IMR-90 (cell line): ENCODE measurements at places on chromosomes 3 and 15.

DNA sequence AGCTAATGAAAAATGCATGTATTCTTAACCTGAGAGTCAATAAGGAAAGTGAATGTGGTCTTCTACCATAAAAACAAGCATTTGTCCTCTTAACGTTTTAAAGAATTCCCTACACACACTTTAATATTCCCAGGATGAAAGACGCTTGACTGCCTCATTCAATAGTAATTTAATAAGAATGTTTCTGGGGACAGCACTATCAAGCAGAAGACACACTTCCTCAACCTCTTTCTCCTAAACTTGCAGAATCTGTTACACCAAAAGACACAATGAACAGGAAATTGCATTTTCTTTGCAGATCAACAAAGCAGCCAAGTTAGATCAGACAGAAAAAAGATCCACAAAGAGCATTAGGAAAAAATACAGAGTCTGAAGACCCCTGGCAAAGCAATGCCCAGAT is 97.7 kb downstream of the PLCH1 start:
- DNase-seq, result no peak

- DNase-seq, result no peak
Measured at GRCh38 chr3:76362643-76363042, 577.3 kb upstream of the ZNF717 start.

- DNase-seq, result no peak
Measured at GRCh38 chr3:36823806-36824205, 59.5 kb upstream of the DCLK3 start.

- no peak for DNase-seq
Measured at GRCh38 chr15:37109872-37110572, 9.7 kb upstream of the MEIS2 start.

- DNase-seq, result no peak
Measured at GRCh38 chr3:1456781-1457311, 364.0 kb downstream of the CNTN6 start.

DNA sequence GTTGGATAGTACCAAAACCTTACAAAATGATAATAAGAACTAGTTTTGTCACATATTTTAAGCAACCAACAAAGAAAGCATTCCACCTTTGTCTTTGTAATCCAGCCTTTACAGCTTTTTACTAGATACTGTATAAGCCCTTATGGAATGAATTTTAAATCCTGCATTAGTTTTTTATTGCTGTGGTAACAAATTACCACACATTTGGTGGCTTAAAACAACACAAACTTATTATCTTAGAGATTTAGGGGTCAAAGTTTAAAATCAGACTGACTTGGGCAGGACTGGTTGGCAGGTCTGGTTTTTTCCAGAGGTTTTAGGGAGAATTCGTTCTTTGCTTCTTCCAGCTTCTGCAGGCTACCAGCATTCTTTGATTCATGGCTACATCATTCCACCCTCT is 108.5 kb upstream of the NLGN1 start:
- no peak for DNase-seq

- no peak for DNase-seq
Measured at GRCh38 chr3:178699810-178700209, 163.6 kb downstream of the KCNMB2 start.

- no peak for DNase-seq
Measured at GRCh38 chr3:186613637-186614265, 891 bp downstream of the AHSG start.

DNA sequence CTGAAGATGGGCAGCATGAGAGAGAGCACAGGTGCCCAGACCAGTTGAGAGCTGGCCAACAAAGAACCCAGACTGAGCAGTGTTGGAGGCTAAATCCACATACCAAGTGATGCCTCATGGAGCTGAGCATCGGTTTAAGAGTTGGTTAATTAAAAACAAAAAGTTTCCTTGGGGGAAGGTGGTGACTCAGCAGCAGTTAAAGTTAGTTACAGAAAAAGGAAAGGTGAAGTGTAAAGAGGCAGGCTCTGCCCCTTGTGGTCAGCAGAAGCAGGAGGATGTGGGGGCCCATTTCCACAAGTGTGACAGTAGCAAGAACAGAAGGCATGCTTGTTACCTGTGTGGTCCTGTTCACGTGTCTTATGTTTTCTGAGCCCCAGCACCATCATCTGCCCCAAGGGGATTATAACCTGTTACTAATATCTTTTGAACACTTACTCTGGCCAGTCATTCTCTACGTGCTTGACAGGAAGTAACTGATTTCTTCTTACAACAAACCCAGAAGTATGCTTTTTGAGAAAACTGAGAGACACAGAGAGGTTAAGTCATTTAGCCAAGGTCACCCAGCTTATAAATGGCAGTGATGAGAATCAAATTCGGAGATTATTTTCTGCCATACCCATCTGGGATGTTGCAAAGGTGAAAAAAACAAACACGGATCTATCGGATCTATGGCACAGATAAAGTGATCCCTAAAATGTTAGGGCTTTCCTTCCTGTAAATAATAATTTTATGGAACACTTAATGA is 91.0 kb downstream of the EPHB1 start:
- no peak for DNase-seq

DNA sequence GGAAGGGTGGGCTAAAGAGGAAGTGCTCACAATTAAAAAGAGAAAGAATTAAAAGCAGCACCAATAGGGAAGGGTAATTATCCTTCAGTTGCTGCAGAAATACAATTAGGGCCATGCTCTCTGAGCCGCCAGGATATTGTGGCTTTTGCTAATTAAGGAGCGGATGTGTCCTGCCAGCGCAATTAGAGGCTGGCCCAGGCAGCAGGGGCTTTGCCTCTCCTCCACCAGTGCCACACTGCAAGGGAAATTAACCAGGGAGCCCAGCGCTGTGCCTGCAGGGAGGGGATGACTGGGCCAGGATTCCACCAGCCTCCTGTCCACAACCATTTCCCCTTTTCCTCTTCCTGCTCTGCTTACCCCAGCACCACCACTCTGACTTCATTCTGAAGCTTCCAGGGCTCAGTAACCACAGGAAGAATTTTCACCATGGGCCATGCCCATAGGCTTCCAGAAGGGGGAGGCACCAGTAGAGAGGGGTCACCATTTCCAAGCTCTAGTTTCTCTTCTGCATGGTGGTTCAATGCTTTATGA is 10.4 kb upstream of the AEN start:
- DNase-seq, result peak; percentile 13

- DNase-seq, result no peak
Measured at GRCh38 chr3:109071350-109072142, 46.4 kb downstream of the MORC1 start.

GRCh38 chr3:167481164-167481563 is 7.3 kb upstream of the SERPINI2 start:
- no peak for DNase-seq

GRCh38 chr3:64224826-64225610 is at the start of gene PRICKLE2:
Gene PRICKLE2 (minus strand): TSS chr3:64225466. CDS start chr3:64198927, 26,539 bp downstream.
- peak; percentile 96 for DNase-seq

DNA sequence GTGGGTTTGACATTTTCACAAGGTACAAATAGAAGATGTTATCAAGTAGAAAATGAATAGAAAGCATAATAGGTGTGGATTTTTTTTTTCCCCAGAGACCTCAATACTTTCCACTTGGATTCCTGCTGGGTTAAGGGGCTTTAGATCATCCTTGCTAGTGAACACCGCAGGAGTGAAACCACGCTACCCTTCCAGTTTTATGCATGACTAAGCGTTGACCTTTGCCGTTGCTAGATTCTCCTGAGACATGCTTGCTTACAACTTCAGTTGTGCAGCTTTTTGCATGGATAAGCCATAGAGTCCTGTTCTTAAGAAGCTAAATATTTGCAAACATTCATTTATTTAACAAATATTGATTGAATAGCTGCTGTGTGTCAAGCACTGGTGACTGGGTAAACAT is 299.7 kb upstream of the LMCD1 start:
- no peak for DNase-seq

GRCh38 chr3:14721126-14721864 is 46.4 kb downstream of the C3orf20 start:
- DNase-seq, result no peak

GRCh38 chr3:168801794-168802193 is 706.1 kb upstream of the GOLIM4 start:
- DNase-seq, result peak; percentile 80

DNA sequence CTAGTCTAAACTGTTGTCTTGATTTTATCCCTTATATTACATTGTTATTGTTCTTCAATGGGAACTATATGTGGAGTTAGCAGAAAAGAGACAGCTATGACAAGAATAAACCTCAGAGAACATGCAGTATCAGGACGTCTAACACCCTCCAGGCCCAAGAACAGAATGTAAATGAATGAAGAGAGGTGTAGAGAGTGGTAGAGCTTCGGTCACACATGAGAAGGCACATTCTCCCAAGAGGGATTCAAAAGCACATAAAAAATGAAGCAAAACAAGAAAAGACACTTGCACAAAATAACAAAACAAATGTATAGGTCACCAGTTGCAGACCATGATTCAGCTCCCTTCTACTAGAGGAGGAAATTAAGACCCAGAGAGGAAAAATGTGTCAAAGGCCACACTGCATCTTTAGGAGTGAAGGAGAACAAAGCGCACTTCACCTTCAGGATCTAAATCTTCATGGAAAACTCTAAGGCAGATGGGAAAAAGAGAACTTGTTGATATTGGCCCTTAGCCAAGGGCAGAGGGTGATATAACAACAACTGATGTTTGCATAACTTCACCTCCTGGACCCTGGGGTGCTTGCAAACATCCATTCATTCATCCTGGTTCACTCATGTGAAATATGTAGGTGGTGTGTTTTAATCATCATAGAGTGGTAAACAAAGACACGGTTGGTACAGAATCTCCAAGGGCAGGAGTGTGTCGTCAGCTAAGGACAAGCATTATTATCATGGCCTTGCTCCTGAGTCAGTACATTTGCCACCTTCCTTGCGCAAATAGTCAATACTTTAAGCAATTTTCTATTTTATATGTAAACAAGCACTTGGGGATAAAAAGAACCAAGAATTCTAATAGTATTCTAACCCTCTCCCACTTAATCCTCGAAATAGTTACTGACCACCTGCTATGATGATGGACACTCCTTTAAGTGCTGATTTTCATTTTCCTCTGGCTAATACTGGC is 8.8 kb downstream of the NEK10 start:
- DNase-seq, result peak; percentile 44

DNA sequence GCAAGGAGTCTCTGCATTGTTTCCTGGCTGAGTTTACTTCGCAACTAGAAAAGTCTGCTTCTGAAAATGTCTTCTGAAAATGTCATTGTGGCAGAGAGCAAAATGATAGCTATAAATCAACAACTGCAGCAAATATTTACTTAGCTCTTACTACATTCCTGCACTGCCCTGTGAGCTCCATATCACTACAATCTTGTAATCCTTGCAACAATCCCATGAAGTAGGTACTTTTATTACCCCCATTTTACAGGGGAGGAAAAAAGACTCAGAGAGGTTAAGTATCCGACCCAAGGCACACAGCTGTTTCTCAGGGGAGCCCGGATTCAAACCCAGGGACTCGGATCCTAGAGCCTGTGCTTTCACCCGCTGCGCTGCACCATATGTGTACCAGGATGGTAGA is 34.2 kb upstream of the SPTBN5 start:
- no peak for DNase-seq

GRCh38 chr3:7543294-7543880 is 682.5 kb downstream of the GRM7 start:
- DNase-seq, result no peak

GRCh38 chr3:126018995-126019394 is 50.0 kb downstream of the ROPN1B start:
- DNase-seq, result no peak

DNA sequence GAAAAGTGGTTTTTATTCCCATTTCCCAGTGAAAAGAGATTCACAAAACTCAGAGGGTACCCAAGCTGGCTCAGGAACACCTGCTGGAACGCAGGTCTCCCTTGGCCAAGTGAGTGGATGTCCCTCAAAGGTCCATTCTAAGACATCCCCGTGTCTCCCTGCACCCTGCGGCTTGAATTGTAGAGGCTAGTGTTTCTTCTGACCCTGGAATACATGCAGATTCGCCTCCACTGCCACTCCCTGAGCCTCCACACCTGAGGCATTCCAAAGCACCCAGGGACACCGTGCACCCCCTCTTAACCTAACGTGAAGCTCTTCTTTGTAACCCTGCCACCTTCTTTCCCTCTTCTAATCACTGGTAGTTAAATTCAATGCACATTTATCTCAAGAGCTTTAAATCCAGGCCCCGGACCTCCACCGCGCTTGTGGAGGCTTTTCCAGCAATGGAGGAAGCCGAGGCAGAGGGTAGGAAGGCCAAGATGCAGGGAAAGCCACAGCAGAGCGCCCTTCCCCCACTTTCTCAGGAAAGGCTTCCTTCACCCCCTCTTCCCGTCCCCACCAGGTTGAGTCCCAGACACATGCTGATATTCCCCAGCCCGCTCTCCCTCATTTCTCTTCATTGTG is 590 bp upstream of the ITGA11 start:
- DNase-seq, result no peak
